CD8-positive, alpha-beta T cell (primary cell): ENCODE measurements at places on chromosomes 5 and 9. TPM values are rescaled to one million over a fixed set of nuclear protein-coding genes. Genes with fewer than 3 reads are reported as not detected.

Gene CCL27
- total RNA-seq: not detected

Gene SMIM27
- total RNA-seq: 16.1 TPM

Gene MXD3
- total RNA-seq: 8.5 TPM

Gene LHX6
- total RNA-seq: not detected

Gene KLHL3
- total RNA-seq: 17.4 TPM

Gene OR1J2
- total RNA-seq: not detected

Gene ADAMTSL1
- total RNA-seq: not detected

Gene PRR7
- total RNA-seq: 21.0 TPM

Gene LURAP1L
- not detected for total RNA-seq

Gene DMRTA1
- not detected for total RNA-seq

Gene P4HA2
- total RNA-seq: not detected
